ENCODE measurements at places on chromosomes 7 and 10.

GRCh38 chr10:37972396-37972795, 4.1 kb downstream of the ZNF25 start:
- no peak for DNase-seq

- no peak for DNase-seq
These were observed at the start of gene GJC3 for GRCh38 chr7:99928994-99929729. TSS of gene GJC3 (minus strand) at chr7:99929620. CDS start at chr7:99929620, 0 bp downstream.

GRCh38 chr10:35300063-35300699, 36.1 kb upstream of the CCNY start:
- no peak for DNase-seq

DNA sequence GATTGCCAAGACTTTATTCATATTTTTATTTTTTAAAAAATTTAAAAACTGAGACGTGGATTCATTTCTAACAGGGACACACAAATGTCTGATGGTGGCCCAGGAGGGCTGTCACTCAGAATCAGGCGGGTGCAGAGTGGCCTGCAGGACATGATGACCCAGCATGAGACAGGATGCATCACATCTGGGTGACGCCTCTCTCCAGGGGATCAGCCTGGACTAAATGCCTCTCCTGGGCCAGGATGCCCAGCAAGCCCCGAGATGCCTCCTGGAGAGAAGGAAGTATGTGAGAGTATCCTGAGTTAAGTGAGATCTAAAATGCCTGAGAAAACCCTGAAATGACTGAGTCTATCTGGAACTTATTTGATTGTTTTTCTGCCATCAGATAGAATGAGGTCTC, 16.9 kb upstream of the MTURN start:
- DNase-seq, result no peak

- no peak for DNase-seq
These were observed 56.3 kb downstream of the CAMK1D start for GRCh38 chr10:12405342-12406320.

DNA sequence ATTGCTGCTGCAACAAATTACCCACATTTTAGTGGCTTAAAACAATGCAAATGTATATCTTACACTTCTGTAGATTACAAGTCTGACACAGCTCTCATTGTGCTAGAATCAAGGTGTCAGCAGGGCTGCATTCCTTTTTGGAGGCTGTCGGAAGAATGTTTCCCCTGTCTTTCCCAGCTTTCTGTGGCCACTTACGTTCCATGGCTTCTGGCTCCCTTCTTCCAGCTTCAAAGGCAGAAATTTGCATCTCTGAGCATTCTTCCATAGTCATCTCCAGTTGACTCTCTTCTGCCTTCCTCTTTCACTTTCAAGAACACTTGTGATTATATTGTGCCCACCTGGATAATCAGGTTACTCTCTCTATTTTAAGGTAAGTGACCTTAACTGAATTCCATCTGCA, 125.3 kb downstream of the GPR158 start:
- no peak for DNase-seq

DNA sequence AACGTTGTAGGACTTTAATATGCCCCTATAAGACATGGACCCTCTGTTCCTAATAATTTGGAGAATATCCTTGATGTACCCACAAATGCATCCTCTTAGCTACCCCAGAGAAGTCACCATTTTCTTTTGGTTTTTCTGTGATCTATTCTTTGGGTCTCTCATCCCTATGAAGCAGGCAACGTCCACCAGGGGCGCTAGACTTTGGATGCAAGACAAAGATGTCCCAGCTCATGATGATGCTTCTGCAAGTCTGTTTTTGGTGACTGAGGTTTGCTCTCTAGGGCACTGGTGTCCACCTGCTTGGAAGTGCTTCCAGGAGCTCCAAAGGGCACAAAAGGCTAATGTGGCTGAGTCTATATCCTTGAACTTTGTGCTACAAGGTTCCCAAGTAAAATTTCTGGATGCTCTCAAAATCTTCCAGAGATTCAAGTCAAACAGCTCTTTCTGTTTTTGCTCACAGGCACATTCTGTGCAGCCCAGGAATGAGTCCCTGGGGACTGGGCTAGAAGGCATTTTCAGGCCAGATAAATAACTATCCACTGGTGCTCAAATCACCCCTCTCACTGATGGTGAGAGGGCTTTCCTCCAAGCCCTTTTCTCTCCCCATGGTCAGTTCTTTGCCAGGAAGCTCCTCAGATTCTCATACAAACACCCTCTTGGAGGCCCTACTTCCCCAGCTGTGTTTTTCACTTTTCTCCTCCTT, 166.4 kb downstream of the C7orf25 start:
- no peak for DNase-seq

DNA sequence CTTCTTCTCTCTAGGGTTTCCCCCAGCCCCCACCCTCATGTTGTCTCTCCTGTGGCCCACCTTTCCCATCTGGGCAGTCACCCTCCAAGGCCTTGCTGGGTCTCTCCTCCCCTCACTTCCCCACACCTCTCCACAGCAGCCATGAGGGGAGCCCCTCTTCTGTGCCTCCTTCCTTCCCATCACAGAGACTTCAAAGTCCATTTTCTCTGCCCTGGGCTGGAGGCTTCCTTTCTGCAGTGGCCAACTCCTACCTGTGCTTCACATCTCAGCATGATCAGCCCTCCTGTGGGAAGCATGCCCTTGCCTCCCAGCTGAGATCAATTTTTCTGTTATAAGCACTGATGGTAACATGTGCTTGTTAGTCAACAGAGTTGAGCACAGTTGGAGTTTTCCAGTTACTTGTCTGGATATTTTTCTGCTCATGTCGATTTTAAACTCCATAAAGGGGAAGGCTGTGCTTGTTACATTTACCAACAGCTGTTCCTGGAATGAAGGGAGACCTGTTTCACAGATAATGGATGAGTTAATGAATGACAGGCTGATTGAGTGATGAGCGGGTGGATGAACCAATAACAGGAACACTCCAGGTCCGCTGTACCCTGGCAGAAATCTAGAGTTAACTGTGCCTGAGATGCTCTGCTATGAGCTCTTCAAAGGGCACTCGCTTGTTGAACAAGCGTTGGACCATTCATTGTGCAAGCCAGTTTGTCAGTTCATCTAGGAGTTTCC, 71.4 kb upstream of the PRSS58 start:
- DNase-seq, result no peak

GRCh38 chr10:94205396-94205831, 157.3 kb downstream of the NOC3L start:
- no peak for DNase-seq

GRCh38 chr7:50367100-50367499, 62.6 kb downstream of the IKZF1 start:
- no peak for DNase-seq

DNA sequence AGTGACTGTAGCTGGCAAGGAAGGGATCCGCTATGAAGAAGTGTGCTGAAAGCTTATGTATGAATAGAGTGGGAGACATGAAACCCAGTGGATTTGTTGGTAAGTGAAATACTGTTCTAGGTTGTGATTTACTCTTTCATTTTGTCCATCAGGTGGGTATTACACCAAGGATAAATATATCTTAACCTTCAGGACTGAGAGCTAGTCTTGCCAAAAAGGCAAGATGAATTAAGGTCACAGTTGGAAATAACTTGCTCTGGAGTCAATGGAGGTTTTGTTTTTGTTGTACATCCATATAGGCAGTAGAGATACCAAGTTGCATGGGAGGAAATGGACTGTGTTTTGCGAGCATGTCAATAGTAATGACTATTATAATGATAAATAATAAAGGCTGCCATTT, 190.6 kb downstream of the TMEM178B start:
- DNase-seq, result no peak

All from stimulated activated CD8-positive, alpha-beta memory T cell treated with anti-CD3 and anti-CD28 coated beads, Interleukin-7, amount 100 ng/mL, for 1 hour (primary cell).